ENCODE measurements at places on chromosomes 13 and 19.

GRCh38 chr19:52297601-52298364 lies 814 bp downstream of the ZNF480 start:
- DNase-seq, result no peak

DNA sequence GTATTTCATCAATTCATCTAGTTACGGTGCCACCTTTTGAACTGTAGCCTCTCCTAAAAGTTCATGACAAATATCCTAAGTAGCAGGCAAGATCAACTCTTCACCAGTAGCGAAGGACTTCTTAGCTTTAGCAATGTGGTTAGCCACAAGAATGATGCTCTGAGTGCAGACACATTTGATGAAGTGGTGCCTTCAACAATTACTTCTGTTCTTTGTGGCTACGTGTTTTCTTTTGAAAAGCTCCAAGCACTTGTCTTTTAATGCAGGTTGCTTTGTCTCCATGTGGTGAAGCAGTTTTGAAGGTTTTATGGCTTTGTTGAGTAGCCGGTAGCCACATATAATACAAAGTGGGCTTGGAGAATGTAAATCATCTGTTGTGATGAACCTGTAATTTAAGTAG lies 194.7 kb downstream of the B3GLCT start:
- DNase-seq, result no peak

GRCh38 chr19:48874303-48875135 lies 2.3 kb downstream of the PPP1R15A start:
- peak; percentile 40 for DNase-seq

DNA sequence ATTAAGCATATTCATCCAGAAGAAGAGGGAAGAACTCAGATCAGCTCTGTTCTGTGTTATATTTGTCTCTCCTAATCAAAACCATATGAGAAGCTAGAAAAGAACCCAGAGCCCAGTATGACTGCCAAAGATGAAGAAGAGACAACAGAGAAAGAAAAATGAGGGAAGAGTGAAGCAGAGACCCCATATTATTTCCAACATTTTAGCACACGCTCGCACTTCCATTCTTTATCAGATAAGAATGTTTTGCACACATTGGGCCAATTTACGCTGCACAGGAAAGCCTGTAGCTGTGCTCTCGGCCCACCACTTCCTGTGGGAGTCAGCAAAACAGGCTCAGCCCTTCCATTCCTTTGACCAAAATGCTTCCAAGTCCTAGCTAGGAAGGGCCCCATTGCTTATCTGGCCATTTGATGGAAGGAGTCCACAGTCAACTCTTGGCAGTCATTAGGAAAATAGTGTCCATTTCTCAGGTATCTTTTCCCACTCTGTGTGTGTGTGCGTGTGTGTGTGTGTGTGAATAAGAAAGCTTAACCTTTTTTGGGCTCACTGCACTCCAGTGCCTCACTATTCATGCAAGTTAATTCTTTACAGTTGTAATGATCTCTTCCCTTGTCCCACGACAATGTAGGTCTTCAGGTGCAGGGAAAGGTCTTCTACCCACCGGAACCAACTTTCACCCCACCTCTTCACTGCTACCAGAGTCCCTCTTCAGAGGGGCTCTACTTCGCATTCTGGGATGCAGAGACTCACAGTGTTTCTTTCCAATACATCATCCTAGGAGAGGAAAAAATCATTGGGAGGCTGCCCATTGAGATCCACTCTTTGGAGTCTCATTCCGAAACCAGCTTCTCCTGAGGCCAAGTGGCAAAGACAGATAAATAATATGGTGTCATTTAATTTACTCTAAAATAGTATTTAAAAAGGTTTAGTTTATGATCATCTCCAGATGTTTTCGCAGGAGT lies 237.5 kb downstream of the COG6 start:
- no peak for DNase-seq

DNA sequence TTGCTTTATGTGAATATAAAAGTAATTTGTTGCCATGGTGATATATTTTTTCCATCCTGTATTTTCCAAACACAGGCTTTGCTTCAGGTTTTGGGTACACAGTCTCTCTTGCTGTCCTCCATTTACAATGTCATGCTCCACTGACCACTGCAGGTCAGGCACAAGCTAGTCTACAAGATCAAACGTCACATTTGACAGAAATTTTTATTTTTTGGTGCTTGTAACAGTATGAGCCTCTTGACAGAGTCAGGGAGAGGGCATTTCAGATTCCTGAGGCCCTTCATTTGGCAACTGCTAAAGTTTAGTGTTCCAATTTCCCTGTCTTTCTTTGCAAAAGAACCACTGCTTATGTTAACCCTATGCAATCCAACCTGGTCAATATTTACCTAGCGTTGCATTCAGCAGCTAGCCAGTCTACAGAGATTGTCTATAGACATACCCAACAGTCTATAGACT lies 175.0 kb downstream of the RFC3 start:
- no peak for DNase-seq

DNA sequence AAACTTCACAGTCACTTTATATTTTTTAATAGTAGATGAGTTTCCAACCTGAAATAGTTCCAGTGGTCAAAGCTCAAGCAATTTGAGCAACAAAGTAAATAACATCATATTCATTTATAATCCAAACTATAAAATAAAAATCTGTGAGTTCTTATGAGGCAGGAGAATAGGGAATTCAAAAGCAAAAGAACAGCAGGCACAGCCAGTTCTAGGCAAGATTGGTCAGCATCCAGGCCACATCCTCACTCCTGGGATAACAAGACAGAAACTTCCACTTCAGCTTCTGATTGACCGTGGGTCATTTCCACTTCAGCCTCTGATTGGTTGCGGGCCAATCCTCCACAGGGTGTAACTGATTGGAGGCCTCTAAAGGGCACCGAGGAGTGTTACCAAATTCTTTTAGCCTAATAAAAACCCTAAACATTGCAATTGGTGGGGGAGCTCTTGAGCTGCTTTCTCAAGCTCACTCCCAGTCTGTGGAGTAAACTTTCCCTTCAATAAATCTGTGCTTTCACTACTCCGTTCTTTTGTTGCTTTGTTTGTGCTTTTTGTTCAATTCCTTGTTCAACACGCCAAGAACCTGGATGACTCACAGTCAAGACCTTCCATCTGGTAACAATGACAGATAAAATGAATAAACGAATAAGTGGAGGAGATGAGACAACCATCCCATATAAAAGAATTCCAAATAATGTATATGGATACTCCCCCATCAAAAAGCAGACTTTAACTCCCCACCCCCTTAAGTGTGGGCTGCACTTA lies 42.6 kb upstream of the AMER2 start:
- no peak for DNase-seq

GRCh38 chr19:6219586-6220290 lies 60.0 kb downstream of the MLLT1 start:
- no peak for DNase-seq

GRCh38 chr13:42814868-42815267 lies 33.5 kb downstream of the FAM216B start:
- no peak for DNase-seq

DNA sequence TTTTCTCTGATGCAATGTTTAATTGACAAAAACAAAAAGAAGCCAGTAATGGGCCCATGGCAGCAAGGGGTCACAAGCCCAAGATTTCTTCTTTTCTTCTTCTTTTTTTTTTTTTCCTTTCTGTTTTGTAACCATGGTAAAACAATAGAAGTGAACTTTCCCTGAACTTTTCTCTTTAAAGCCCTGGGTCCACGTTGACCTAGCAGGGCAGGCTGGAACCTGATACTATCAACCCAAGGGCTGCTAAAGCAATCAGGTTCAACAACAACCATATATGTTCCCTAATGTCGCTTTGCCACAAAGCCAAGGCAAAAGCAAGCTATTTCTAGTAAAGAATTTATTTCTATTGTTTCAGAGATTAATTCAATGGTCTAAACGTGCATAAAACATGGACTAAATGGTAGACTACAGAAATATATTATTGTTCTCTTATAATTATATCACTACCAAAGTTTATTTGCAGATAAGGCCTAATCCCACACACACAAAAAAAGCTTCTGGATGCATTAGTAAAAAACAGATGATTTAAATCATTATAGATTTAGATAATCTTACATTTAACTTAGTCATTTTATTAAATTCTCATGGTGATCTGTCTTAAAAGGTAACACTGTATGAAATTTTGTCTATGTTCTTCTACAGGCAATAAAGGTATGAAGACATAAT lies 153.9 kb downstream of the DACH1 start:
- DNase-seq, result no peak

DNA sequence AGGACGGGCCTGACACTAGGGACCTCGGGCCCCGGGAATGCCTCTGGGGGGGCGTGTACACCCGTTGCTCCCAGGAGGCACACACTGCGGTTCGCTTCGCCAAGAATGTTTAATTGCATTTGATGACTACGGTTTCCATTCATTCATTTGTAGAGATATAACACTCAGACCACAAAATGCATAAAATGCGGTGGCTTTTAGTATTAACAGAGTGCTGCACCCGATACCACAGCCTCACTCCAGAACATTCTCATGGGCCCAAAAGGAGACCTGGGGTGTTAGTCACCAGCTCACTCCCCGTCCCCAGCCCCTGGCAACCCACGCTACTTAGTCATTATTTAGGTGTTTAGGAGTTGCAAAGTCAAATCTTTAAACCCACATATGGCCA lies 21.8 kb downstream of the HCN2 start:
- DNase-seq, result peak; percentile 67

GRCh38 chr13:20128459-20128931 lies 32.4 kb downstream of the GJA3 start:
- no peak for DNase-seq

DNA sequence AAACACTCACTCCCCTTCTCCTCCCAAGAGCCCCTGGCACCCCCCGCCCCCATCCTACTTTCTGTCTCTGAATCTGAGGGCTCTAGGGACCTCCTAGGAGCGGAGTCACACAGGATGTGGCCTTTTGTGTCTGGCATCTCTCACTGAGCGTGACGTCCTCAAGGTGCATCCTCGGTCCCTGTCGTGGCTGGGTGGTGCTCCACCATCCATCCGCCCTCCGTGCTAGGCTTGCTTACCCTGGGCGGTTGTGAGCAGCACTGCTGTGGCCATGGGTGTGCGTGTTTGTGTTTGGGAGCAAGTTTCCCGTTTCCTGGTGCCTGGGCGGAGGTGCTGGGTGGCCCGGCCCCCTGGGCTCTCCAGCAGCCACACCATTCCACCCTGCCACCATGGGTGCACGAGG lies 12.2 kb downstream of the PLEKHJ1 start:
- DNase-seq, result no peak

DNA sequence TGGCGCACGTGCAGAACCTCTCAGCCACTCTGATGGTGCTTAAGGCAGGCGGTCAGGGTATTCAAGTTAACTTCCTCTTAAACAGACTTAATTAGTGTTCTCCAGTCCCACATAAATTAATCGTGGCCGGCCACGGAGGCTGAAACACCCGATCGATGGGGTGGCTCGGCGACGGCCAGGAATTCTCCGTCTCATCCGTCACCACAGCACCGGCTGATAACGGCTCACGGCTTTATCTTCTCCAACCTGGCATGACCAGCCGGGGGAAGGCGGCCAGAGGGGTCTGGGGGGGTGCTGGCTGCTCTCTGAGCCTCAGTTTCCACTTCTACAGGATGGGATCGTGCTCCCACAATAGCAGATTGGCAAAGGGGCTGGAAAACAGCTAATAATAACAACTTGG lies 32.6 kb upstream of the TCF3 start:
- DNase-seq, result no peak

DNA sequence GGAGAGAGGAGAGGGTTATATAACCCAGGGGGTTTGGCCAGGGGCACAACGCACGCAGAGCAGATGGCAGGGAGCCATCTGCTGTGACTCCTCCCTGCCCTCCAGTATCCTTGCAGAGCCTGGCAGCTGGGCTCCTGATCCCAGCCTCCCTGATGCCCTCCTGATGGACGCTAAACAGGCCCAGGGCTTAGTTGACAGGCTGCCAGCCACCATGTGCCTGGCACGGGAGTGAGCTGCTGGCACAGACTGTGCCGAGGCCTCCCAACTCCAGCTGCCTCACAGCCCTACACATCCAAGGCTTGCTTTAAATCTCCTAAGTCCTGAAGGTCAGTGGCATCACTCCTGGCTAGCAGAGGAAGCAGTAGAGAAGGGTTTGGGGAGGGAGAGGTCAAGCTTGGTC lies 16.7 kb downstream of the SYDE1 start:
- no peak for DNase-seq

- no peak for DNase-seq
These were observed 13.8 kb downstream of the TJP3 start for GRCh38 chr19:3721887-3722442.

GRCh38 chr13:41212881-41213280 lies 18.5 kb upstream of the KBTBD7 start:
- DNase-seq, result no peak

DNA sequence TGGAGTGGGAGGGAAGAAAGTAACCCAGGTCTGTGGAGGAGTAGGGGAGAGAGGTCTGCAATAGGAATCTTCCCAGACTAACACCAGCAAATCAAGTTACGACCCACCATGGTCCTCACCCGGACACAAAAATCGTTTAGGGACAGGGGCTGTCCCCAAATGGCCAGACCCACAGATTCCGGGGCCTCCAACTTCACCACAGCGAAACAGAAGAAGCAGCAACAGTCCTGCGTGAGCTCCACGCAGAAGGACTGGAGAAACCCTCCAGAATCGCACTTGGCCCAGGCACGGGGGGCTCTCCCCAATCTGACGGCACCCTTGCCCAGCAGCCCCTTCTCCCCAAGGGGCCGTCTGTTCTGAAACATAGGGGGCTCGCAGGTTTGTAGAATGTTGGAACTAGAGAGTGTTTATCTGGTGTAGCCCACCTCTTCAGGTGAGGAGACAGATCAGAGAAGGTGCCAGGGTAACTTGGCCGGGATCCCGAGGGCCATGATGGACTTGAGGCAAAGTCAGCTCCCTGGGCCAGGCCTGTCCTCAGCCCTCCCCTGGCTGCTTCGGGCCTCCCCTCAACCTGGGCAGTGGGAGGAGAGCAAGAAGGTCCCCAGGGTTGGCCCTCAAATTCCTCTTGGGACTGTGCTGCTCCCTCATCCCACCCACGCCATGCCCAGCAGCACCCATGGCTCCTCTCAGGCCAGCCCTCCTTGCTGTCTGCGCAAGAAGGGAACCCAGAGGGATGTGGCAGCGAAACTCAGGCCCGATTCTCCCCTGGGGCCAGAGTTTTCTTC lies 82.5 kb upstream of the GPR183 start:
- DNase-seq, result no peak

GRCh38 chr19:46630586-46631205 lies 5.3 kb downstream of the GNG8 start:
- no peak for DNase-seq

- no peak for DNase-seq
These were observed 40.7 kb downstream of the PSG11 start for GRCh38 chr19:42985588-42985987.

DNA sequence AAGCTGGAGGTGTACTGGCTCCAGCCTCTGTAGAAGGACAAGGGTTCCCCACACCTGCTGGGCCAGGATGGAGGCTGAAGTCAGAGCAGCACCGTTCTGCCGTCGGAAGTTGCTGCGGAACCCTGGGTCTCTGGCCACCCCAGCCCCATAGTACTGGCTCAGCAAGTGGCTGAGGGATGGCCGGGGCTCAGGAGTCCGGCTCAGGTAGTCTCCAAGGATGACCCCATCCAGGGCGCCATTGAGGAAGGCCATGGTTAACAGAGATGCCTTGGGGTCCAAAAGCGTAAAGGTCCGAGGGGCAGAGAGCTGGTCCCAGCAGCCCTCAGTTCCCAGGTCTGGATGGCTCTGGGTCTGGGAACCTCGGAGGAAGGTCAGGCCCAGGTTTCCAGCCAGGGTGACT lies 3.7 kb downstream of the PGLYRP2 start:
- DNase-seq, result no peak

Data from keratinocyte (primary cell).